ENCODE measurements at places on chromosomes 7 and 10.

DNA sequence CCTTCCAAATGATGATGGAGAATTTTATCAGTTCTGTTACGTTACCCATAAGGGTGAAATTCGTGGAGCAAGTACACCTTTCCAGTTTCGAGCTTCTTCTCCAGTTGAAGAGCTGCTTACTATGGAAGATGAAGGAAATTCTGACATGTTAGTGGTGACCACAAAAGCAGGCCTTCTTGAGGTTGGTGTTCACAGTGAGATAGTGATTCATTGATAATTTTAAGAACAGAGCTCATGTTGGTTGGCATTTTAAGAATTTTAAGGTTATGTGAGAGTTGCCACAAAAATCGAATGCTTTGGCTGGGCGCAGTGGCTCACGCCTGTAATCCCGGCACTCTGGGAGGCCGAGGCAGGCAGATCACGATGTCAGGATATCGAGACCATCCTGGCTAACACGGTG is 25.9 kb downstream of the TAX1BP1 start:
- no peak for DNase-seq

GRCh38 chr7:19161671-19162070 is 16.4 kb upstream of the FERD3L start:
- DNase-seq = no peak

DNA sequence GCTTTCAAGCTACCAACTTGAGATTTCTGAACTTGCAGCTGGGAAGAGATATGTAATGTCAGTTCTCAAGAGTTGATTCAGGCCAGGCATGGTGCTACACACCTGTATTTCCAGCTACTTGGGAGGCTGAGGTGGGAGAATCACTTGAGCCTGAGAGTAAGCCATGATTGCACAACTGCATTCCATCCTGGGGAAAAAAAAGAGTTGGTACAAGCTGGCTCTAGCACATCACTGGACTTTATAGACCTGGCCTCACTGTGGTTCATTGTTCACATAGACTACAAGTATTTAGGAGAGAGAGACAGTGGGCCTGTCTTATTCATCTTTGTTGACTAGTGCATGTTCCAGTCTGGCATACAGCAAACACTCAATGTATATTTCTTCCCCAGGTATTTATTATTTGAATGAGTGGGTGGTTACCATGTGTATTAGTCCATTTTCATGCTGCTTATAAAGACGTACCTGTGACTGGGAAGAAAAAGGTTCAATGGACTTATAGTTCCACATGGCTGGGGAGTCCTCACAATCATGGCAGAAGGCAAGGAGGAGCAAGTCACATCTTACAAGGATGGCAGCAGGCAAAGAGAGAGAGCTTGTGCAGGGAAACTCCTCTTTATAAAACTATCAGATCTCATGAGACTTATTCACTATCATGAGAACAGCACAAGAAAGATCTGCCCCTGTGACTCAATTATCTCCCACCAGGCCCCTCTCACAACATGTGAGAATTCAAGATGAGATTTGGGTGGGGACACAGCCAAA is 176.5 kb downstream of the PFKFB3 start:
- no peak for DNase-seq

DNA sequence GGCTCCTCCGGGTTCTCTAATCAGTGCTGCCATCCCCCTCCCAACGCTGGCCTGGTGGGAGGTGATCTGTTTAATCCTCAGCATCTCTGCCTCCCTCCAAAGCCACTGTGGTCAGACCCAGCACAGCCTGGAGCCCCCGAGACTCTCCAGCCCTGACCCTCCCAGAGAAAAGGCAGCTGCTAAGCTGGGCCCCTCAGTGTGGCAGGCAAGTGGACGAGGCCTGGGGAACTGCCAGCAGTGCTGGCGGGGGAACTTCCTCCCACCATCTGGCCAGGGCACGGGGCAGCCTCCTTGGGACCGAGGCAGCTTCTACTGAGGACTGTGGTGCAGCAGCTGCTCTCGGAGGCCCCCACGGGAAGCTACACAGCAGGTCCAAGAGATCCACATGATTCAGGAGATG is 51.1 kb downstream of the DPYSL4 start:
- DNase-seq = no peak

- DNase-seq = no peak
Measured at GRCh38 chr7:137989590-137989989, 12.3 kb downstream of the CREB3L2 start.

- no peak for DNase-seq
Measured at GRCh38 chr10:87064651-87065050, 30.0 kb downstream of the GLUD1 start.

GRCh38 chr7:99419323-99420021 is 10.7 kb downstream of the BUD31 start:
- no peak for DNase-seq

- no peak for DNase-seq
Measured at GRCh38 chr10:129538236-129538635, 71.2 kb downstream of the MGMT start.

DNA sequence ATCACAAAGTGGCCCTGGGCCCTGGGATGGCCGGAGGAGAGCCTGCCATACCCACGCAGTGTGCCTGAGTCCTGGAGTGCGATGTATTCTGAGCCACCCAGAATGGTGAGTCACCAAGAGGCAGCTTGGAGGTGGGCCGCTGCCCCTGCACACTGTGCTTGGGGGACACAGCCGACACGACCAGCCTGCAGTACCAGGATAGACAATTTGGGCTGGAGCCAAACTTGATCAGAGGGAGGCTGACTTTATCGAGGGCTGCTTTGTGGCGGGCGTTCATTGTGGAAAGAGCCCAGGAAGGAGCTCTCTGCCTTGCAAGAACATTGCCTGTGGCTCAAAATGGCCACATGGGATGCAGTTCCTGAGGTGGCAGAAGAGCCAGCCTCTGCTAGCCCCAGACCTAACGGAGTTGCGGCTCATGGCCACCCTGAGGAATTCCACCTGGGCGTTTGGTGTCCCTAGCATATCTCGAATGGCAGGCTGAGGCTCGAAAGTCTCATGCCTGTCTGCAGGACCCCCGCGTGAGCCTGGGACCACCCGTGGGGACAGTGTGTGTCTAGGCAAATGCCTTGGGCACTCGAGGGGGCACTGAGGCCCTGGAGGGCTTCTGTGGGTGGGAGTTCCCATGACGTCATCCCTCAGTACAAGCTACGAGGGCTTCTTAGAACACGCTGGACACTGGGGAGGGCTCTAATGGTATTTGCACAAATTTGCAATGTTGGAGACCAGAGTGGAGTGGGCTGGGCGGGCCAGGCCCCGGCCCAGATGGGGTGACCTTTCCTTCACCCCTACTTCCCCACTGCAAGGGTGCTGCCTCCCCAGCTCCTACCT is 79.7 kb downstream of the LHPP start:
- DNase-seq = no peak

GRCh38 chr10:21494191-21495001 is 31.1 kb downstream of the SKIDA1 start:
- no peak for DNase-seq

GRCh38 chr10:22648547-22648961 is 65.8 kb downstream of the PIP4K2A start:
- DNase-seq = no peak

DNA sequence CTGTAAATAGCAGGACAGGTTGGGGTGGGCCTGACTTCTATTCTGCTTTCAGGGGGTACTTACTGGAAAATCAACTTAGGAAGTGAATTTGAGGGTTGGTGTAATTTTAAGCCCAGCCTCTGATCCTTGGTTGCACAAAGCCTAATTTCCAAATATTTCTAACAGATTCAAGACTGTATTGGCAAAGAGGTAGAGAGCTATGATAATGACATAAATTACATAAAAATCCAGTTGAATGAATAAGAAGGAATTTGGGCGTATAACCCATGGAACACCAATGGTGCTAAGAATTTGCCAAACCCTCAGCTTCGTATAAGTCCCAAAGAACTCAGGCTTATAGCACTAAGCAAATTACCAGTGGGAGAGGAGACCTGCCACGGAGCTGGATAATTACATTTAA is 11.9 kb downstream of the CPA4 start:
- DNase-seq = no peak

DNA sequence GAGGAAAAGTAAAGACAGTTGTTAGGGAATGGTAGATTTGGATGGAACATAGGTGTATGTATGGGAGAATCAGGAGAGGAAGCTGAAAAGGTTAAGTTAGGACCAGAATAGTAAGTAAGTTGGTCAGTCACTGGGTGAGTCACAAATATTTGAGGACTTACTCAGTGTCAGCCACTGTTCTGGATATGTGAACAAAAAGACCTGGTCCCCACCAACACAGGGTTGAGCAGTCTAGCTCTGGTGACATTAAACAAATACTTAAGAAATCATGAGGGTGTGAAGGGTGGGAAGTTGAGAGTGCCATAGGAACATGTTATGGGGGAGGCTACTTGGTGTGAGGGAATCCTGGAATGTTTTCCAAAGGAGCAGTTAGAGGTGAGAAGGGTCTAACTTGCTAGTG is 246.9 kb downstream of the PTEN start:
- no peak for DNase-seq

GRCh38 chr10:76382381-76382851 is 951.0 kb downstream of the LRMDA start:
- no peak for DNase-seq

GRCh38 chr7:13852281-13852968 is 137.0 kb downstream of the ETV1 start:
- no peak for DNase-seq

- DNase-seq = no peak
Measured at GRCh38 chr7:157846271-157846670, 509.5 kb downstream of the DNAJB6 start.

- DNase-seq = no peak
Measured at GRCh38 chr10:58010073-58010702, 257.5 kb downstream of the IPMK start.

DNA sequence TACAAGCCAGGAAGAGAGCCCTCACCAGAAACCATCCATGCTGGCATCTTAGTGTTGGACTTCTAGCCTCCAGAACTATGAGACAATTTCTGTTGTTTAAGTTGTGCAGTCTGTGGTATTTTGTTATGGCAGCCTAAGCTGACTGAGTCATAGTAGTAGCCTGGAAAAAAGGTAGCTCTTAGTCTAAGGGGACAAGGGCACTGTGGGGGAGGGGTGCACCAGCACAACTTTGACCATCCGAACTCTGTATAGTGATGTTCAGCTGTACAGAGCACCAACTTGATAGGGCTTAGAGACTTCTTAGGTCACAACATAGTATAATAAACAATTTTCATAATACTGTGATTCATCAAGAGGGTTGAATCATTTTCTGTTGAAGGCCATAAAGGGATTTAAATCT is 14.3 kb downstream of the EIF4EBP2 start:
- DNase-seq = no peak

DNA sequence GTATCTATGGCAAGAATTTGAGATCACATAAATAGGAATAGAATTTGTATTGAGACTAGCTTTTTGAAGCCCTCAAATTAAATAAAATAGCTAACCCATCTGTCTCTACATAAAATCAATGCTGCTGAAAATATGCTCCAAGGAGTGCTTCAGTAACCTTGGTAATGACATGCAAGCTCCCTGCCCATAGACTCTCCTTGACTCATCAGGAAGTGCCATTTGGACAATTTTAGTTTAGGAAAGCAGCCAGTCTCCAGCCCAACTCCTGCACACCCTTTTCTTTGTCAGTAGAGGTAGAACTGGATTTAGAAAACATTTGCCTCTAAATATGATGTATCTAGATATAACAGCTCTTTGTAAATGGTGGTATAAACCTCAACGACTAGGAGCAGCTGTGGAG is 69.9 kb upstream of the PTPRZ1 start:
- DNase-seq = no peak

- DNase-seq = no peak
Measured at GRCh38 chr7:150665896-150666295, 19.6 kb upstream of the GIMAP2 start.

DNA sequence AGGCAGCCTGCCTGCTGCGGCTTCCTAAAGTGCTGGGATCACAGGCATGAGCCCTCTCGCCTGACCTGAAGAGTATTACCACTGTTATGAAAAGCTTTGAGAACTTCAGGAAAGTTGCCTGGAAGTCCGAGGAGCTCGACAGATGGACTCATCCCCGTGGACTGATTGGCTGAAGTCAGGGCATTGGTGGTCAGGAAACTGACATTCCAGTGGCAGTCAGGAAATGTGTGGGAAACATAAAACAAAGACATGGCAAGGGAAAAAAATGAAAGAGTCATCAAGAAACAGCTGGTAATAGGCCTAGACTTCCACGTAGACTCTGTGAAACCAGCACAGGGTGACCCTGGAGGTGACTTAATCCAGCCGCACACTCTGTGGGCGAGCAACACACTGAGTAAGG is 123.3 kb downstream of the CDH23 start:
- no peak for DNase-seq

GRCh38 chr7:123580406-123581161 is 21.0 kb upstream of the ASB15 start:
- peak; percentile 44 for DNase-seq

- no peak for DNase-seq
Measured at GRCh38 chr7:86773309-86773708, 129.6 kb downstream of the GRM3 start.

- no peak for DNase-seq
Measured at GRCh38 chr10:72887043-72887442, 6.5 kb upstream of the OIT3 start.

- no peak for DNase-seq
Measured at GRCh38 chr7:85471307-85471706, 284.5 kb upstream of the SEMA3D start.

DNA sequence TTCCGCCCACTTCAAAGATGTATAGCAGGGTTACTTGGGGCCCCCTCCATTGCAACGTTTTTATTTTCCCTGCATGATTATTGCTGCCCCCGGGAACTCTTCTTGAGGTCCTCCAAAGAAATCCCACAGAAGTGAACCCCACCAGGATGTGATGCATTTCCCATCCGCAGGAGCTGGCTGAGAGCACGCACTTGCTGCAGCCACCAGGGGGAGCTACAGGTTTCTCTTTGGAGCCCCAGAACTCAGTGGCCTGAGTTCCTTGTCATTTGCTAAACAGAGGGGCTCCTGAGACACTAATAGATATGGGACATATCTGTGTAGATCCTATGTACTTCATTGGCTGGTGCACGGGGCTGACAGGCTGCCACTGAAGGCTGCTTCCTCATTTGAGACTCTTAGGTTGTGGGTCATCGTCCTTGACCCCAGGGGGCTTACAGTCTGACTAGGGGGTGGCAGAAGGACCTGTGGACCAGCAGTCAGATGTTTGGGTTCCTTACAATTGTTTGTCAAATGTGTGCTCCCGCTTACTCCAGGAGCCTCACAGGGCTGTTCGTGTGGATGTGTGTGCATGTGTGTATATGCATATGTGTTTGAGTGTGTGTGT is 52.3 kb upstream of the ENO4 start:
- peak; percentile 43 for DNase-seq

- no peak for DNase-seq
Measured at GRCh38 chr10:123287594-123288247, 133.5 kb downstream of the BUB3 start.

GRCh38 chr10:131770946-131771633 is 129.7 kb upstream of the PPP2R2D start:
- no peak for DNase-seq

DNA sequence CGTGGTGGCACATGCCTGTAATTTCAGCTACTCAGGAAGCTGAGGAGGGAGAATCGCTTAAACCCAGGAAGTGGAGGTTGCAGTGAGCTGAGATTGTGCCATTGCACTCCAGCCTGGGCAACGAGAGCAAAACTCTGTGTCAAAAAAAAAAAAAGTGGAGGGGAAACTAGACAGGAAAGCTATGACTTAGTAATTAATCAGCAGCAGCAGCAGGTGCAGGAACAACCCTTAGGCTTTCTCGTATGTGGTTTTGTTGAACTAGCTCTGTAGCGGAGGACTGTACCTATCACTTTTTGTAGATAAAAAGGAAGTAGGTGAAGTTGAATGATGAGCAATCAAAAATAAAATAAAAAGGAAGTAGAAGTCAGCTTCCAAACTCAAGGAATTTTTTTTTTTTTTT is 76.9 kb upstream of the KMT2C start:
- DNase-seq = no peak

Measured in NCI-H1694 treated with DMSO at 0.1 percent for 48 hours (cell line).